Osteoblast (primary cell): ENCODE measurements at places on chromosomes 2 and 18. TPM values are rescaled to one million over a fixed set of nuclear protein-coding genes. Genes with fewer than 3 reads are reported as not detected.

- H3K27me3 ChIP-seq: peaks cover 3% of the 10 kb centered on the region
- DNase-seq: peak; percentile 93
- H3K27ac ChIP-seq: no peak overlapping the region
- peaks cover 7% of the 10 kb centered on the region for H3K4me1 ChIP-seq
- H3K4me3 ChIP-seq: no peak overlapping the region
Measured at GRCh38 chr2:233053928-233054784, 6.0 kb upstream of the INPP5D start.

GRCh38 chr2:192243488-192243887 lies 48.8 kb upstream of the TMEFF2 start:
- no peak for DNase-seq
- H3K4me1 ChIP-seq: no peaks in the 10 kb centered on the region
- no peak overlapping the region for H3K27ac ChIP-seq
- H3K27me3 ChIP-seq: no peaks in the 10 kb centered on the region
- H3K4me3 ChIP-seq: no peak overlapping the region

DNA sequence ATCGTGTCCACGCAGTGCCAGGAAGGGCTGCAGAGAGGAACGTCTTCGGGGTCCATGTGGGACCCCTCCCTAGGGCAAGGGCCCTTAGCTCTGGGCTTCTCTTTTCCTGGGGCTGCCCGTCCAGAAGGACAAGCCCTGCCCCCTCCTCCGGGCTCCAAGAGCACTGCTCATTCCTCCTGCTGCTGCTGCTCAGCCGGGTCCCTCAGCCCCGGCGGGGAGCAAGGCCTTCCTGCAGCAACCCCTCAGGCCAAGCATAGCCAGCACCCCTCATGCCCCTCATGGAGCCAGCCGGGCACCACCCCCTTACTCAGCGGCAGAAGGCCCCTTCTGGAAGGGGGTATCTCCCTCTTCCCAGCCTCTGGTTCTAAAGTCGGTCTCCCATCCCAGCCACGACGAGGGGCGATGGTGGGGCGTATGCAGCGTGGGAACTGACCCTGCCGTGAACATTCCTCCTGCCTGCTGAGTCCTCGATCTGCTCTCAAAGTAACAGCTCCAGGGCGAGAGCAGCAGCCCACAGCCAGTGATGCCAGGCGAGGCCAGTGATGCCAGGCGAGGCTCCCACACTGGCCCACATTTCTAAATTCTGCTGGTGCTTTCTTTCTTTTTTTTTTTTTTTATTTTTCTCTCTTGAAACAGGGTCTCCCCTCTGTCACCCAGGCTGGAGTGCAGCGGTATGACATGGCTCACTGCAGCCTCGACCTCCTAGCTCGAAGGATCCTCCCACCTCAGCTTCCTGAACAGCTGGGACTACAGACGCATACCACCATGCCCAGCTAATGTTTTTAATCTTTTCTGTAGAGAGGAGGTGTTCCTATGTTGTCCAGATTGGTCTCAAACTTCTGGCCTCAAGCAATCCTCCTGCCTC lies 99.7 kb downstream of the HDAC4 start:
- H3K4me1 ChIP-seq: no peaks in the 10 kb centered on the region
- DNase-seq: peak; percentile 50
- H3K4me3 ChIP-seq: peak overlapping the region; percentile 37
- no peaks in the 10 kb centered on the region for H3K36me3 ChIP-seq

DNA sequence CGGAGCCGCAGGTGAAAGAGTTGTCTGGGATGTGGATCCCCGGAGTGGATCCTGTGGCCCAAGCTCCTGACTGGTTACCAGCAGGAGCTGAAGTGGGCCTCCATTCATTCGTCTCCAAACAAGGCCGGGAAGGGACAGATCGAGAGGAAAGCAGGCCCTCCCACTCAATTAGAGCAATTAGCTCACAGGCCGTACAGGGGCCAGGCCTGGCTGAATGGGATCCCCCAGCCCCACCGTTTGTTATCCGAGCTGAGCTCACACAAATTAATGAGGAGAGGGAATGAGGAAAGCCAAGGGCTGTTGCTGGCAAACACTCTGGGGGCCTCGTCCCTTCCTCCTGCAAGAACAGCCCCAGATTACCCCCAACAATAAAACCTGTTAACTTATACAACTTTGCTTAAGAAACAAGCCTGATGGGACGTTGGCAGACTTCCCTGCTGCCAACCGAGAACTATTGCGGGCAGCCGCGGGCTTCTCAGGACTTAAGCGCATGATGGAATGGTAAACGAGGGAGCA lies 338.0 kb downstream of the BCL11A start:
- H3K36me3 ChIP-seq: no peaks in the 10 kb centered on the region
- H3K27me3 ChIP-seq: no peaks in the 10 kb centered on the region
- no peak overlapping the region for H3K27ac ChIP-seq
- H3K4me3 ChIP-seq: no peak overlapping the region
- DNase-seq: no peak

DNA sequence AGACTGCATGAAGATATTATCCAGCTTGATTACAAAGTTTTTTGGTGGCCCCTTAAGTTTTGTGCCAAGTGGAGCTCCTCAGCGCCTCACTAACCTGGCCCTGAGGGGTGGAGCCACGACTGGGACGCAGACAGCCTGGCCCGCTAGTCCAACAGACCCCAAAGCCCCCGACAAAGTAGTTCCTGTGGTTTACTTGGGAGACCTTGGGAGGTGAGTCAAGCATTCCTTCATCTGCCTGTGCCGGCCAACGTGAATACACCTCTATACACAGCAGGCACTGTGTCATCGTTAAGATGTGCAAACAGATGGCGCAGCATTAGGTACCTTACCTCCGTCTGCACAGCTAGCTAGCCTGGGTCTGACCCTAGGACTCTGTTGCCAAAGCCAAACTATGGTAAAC lies 55.0 kb upstream of the LAMA1 start:
- no peak overlapping the region for H3K27ac ChIP-seq
- peak; percentile 68 for DNase-seq
- no peaks in the 10 kb centered on the region for H3K36me3 ChIP-seq
- no peaks in the 10 kb centered on the region for H3K27me3 ChIP-seq
- no peak overlapping the region for H3K4me3 ChIP-seq

- H3K4me1 ChIP-seq: peaks cover 8% of the 10 kb centered on the region
- no peak overlapping the region for H3K4me3 ChIP-seq
- H3K27me3 ChIP-seq: peaks cover 14% of the 10 kb centered on the region
- no peaks in the 10 kb centered on the region for H3K36me3 ChIP-seq
- DNase-seq: peak; percentile 36
- H3K27ac ChIP-seq: no peak overlapping the region
Measured at GRCh38 chr2:26333293-26333692, 12.7 kb upstream of the SELENOI start.

GRCh38 chr2:168607992-168608391 lies 151.9 kb downstream of the CERS6 start:
- peaks cover 8% of the 10 kb centered on the region for H3K4me1 ChIP-seq
- H3K27me3 ChIP-seq: no peaks in the 10 kb centered on the region
- no peak overlapping the region for H3K4me3 ChIP-seq
- H3K36me3 ChIP-seq: no peaks in the 10 kb centered on the region

- H3K4me1 ChIP-seq: peaks cover 39% of the 10 kb centered on the region
- no peak for DNase-seq
- H3K27ac ChIP-seq: peak overlapping the region; percentile 96
- H3K27me3 ChIP-seq: no peaks in the 10 kb centered on the region
Measured at GRCh38 chr18:58990720-58991119, 126.0 kb downstream of the ZNF532 start.

GRCh38 chr18:13223311-13224143 lies 5.0 kb downstream of the LDLRAD4 start:
- peaks cover 50% of the 10 kb centered on the region for H3K27me3 ChIP-seq
- no peaks in the 10 kb centered on the region for H3K4me1 ChIP-seq
- DNase-seq: no peak
- no peak overlapping the region for H3K27ac ChIP-seq

GRCh38 chr2:145623136-145623535 lies 1103.2 kb upstream of the ZEB2 start:
- no peak overlapping the region for H3K4me3 ChIP-seq
- peaks cover 31% of the 10 kb centered on the region for H3K4me1 ChIP-seq
- no peaks in the 10 kb centered on the region for H3K36me3 ChIP-seq
- DNase-seq: peak; percentile 47

- peaks cover 24% of the 10 kb centered on the region for H3K4me1 ChIP-seq
- H3K36me3 ChIP-seq: peaks cover 43% of the 10 kb centered on the region
- H3K27ac ChIP-seq: no peak overlapping the region
- H3K4me3 ChIP-seq: peak overlapping the region; percentile 83
Measured at GRCh38 chr18:35973650-35974049, 1.2 kb downstream of the RMP24 start.

DNA sequence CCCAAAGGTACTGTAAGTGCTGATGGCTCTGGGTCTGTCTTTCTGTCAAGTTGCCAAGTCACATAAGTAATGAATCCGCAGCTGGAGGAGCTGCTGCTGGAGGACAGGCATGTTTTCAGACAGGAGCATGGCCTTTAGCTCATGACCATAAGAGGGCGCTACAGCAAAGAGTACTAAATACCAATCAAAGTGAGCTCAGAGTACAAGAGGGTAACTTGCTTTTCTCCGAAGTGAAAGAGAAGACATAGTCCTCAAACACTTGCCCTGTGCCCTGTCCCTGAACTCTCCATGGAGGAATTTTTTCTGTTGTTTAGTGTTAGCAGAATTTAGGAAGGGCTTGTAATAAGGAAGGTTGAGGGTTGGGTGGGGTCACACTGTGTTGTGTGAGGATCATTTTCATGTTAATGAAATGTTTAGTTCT lies 58.0 kb upstream of the EML6 start:
- H3K4me3 ChIP-seq: no peak overlapping the region
- H3K36me3 ChIP-seq: peaks cover 84% of the 10 kb centered on the region
- no peaks in the 10 kb centered on the region for H3K27me3 ChIP-seq
- H3K4me1 ChIP-seq: peaks cover 35% of the 10 kb centered on the region
- peak overlapping the region; percentile 33 for H3K27ac ChIP-seq

GRCh38 chr2:205758051-205758450 lies 75.8 kb downstream of the NRP2 start:
- peaks cover 49% of the 10 kb centered on the region for H3K36me3 ChIP-seq
- no peak overlapping the region for H3K4me3 ChIP-seq
- peak overlapping the region; percentile 97 for H3K27ac ChIP-seq
- H3K4me1 ChIP-seq: peaks cover 57% of the 10 kb centered on the region

GRCh38 chr18:3664563-3665178 lies 214.7 kb downstream of the TGIF1 start:
- no peaks in the 10 kb centered on the region for H3K36me3 ChIP-seq
- no peak for DNase-seq
- H3K27ac ChIP-seq: no peak overlapping the region
- no peaks in the 10 kb centered on the region for H3K27me3 ChIP-seq
- H3K4me1 ChIP-seq: peaks cover 7% of the 10 kb centered on the region
- H3K4me3 ChIP-seq: no peak overlapping the region

- H3K4me1 ChIP-seq: peaks cover 6% of the 10 kb centered on the region
- H3K36me3 ChIP-seq: no peaks in the 10 kb centered on the region
- no peak for DNase-seq
- H3K4me3 ChIP-seq: no peak overlapping the region
- peaks cover 19% of the 10 kb centered on the region for H3K27me3 ChIP-seq
Measured at GRCh38 chr18:59927246-59927825, 27.5 kb downstream of the PMAIP1 start.

GRCh38 chr2:219247678-219248642 lies 2.7 kb downstream of the STK16 start:
- no peak overlapping the region for H3K4me3 ChIP-seq
- peaks cover 58% of the 10 kb centered on the region for H3K4me1 ChIP-seq
- peak; percentile 62 for DNase-seq
- H3K36me3 ChIP-seq: peaks cover 23% of the 10 kb centered on the region
- no peaks in the 10 kb centered on the region for H3K27me3 ChIP-seq

The DNAH7 gene
- total RNA-seq: 2.5 and 2.9 TPM in 2 replicates

The PRKAG3 gene
- total RNA-seq: under 0.01 and 0.29 TPM in 2 replicates

The WDR54 gene
- total RNA-seq: 21.2 and 23.9 TPM in 2 replicates

The TTN gene
- total RNA-seq: under 0.01 TPM in 2 replicates

The MEIS1 gene
- 11.9 and 15.9 TPM in 2 replicates for total RNA-seq

The EGR4 gene
- not detected in 2 replicates for total RNA-seq

The MGAT4A gene
- under 0.01 and 0.36 TPM in 2 replicates for total RNA-seq

The TRIM54 gene
- total RNA-seq: not detected in 2 replicates
